ENCODE measurements at places on chromosomes 11 and 22. TPM values are rescaled to one million over a fixed set of nuclear protein-coding genes. Genes with fewer than 3 reads are reported as not detected.

The EEF1G gene
- 1,947 TPM for total RNA-seq

The ISX gene
- total RNA-seq: not detected

The LRRC74B gene
- total RNA-seq: not detected

The MRTFA gene
- total RNA-seq: 64.6 TPM

The APOL5 gene
- not detected for total RNA-seq

The MYBPC3 gene
- not detected for total RNA-seq

The ADAMTS15 gene
- 8.5 TPM for total RNA-seq

The OR5P2 gene
- total RNA-seq: not detected

The SOX10 gene
- total RNA-seq: not detected

The C22orf42 gene
- total RNA-seq: not detected

The FAM83F gene
- 0.18 TPM for total RNA-seq

The SLC1A2 gene
- total RNA-seq: not detected

The MUC5B gene
- total RNA-seq: not detected

The INPP5J gene
- total RNA-seq: 0.35 TPM

The NPAS4 gene
- total RNA-seq: not detected

The UQCC3 gene
- 7.8 TPM for total RNA-seq

The PKP3 gene
- 0.41 TPM for total RNA-seq

The OR4C13 gene
- total RNA-seq: not detected

The MAJIN gene
- 0.68 TPM for total RNA-seq

The KREMEN1 gene
- total RNA-seq: 0.68 TPM

The SLC16A8 gene
- total RNA-seq: not detected

The ANGPTL5 gene
- total RNA-seq: not detected

The SULT4A1 gene
- 1.5 TPM for total RNA-seq

The CARD16 gene
- 54.7 TPM for total RNA-seq

The SVIP gene
- total RNA-seq: 21.7 TPM

The SYT13 gene
- total RNA-seq: 0.05 TPM

The SCARF2 gene
- total RNA-seq: 17.4 TPM

The TTLL12 gene
- 55.0 TPM for total RNA-seq

The CHST1 gene
- 42.1 TPM for total RNA-seq

The GTSE1 gene
- total RNA-seq: 7.5 TPM

The POU2AF1 gene
- not detected for total RNA-seq

The TMEM86A gene
- total RNA-seq: 2.9 TPM

The BLID gene
- total RNA-seq: 1.0 TPM

The TEAD1 gene
- total RNA-seq: 55.5 TPM

The PRR33 gene
- total RNA-seq: not detected

The F2 gene
- not detected for total RNA-seq

The NARS2 gene
- total RNA-seq: 9.1 TPM

The EIF3D gene
- 360 TPM for total RNA-seq

The TH gene
- total RNA-seq: 0.23 TPM

The TREH gene
- total RNA-seq: not detected

The OR4A16 gene
- not detected for total RNA-seq

The FGF19 gene
- not detected for total RNA-seq

The MUC6 gene
- total RNA-seq: not detected

The EXPH5 gene
- total RNA-seq: 0.82 TPM

The TMEM191C gene
- total RNA-seq: 1.2 TPM

The ANKRD13D gene
- 44.2 TPM for total RNA-seq

The IFITM10 gene
- not detected for total RNA-seq

The GGTLC3 gene
- not detected for total RNA-seq

The HRAS gene
- total RNA-seq: 60.5 TPM

The LDLRAD3 gene
- total RNA-seq: 22.1 TPM

The GNG3 gene
- total RNA-seq: not detected

The KCNQ1 gene
- total RNA-seq: 1.1 TPM

The MOGAT2 gene
- total RNA-seq: not detected

The OR5B21 gene
- not detected for total RNA-seq

The ZNRF3 gene
- 6.4 TPM for total RNA-seq

The GLB1L2 gene
- total RNA-seq: 0.99 TPM

The ANO3 gene
- not detected for total RNA-seq
